Tibial nerve (tissue), 4 donors: ENCODE measurements at places on chromosomes 7 and 10. TPM values are rescaled to one million over a fixed set of nuclear protein-coding genes. Genes with fewer than 3 reads are reported as not detected.

- DNase-seq, result no peak
Measured at GRCh38 chr10:30403494-30403893, 30.5 kb upstream of the MAP3K8 start.

KCNIP2 gene
- total RNA-seq, result 6.1 TPM

DNA sequence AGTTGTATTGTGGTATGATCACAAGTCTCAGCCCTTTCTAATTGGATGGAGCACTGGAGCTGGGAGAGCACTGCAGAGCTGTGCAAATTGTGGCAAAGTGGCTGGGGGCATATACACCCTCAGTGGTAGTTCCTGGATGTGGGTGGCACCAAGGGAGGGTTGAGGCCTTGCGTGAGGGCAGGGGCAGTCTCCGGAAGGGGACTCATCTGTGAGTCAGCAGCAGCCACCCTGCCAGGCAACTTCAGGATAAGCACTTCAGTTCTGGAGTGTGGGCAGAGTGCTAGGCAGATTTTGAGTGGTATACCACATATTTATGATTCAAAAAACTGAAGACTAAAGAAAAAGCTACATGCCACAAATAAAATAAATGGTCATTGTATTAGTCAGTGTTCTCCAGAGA lies 210.5 kb downstream of the ETV1 start:
- no peak for DNase-seq

DNA sequence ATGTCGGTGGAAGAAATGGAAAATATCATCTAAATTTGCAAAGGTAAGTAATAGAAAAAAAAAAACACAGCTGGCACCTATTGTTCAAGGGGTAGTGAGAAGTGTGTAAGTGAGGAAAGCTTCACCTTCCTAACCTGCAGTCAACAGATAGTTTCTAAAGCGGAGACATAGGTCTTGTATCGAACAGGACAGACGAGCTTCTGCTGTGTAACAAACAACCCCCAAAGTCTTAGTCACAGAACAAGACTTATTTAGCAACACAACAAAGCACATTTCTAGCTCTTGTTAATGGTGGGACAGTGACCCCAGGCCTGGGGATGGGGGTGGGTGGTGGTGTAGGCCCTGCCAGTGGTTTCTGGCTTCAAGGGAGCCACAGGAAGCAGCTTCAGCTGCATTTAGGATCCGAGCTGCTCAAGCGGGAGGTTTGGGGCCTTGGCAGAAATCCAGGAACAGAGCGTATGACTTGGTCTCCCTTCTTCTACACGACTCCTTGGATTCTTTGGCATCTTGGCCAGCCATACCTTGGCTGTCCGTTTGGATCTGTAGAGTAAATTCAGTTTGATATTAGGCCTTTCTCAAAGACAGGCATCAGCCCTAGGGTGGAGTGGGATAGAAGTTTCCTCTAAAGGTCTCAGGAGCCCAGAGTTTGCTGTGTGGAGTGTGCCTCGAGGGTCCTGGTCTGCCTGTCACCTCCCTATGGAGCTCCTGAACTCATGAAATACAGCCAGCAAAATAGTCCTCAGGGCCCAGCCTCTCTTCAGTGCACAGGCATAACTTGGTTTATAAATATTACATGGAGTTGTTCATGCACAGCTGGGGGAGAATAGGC lies 56.9 kb upstream of the SHH start:
- no peak for DNase-seq

- DNase-seq, result no peak
Measured at GRCh38 chr7:78479348-78479747, 680.8 kb downstream of the PHTF2 start.
